Natural killer cell treated with Interleukin-12 subunit alpha and Interleukin-12 subunit beta and Interleukin-15 and Interleukin-18, amount 100 ng/mL, for 72 hours (primary cell): ENCODE measurements at places on chromosomes 16 and 17. TPM values are rescaled to one million over a fixed set of nuclear protein-coding genes. Genes with fewer than 3 reads are reported as not detected.

The GPR179 gene
- 0.10 TPM for total RNA-seq

The GP1BA gene
- not detected for total RNA-seq

The SSTR5 gene
- not detected for total RNA-seq

The SRP68 gene
- total RNA-seq = 98.4 TPM

The GJD3 gene
- not detected for total RNA-seq

The ANKFN1 gene
- not detected for total RNA-seq

The C16orf96 gene
- not detected for total RNA-seq

The TEKT5 gene
- total RNA-seq = 0.28 TPM

The CIITA gene
- 13.3 TPM for total RNA-seq

The MILR1 gene
- total RNA-seq = 5.0 TPM

The TMEM219 gene
- total RNA-seq = 44.3 TPM

The GPR142 gene
- total RNA-seq = not detected

GRCh38 chr16:71542377-71542776 lies 16.2 kb downstream of the CHST4 start:
- DNase-seq = peak; percentile 70

DNA sequence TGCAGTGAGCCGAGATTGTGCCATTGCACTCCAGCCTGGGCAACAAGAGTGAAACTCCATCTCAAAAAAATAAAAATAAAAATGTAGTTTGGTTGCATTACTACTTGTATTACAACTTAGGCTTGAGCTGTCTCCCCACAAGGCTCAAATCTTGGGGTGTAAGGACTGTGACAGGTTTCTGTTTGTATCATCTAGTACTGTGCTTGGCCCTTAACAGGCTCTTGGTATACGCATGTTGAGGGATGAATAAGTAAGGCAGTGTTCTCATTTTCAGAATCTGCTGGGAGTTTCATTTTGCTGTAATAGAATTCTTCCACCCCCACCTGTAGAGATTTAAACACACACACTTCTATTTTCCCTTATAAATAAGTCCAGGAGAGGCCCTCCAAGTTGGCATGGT lies 289.4 kb upstream of the EEF2KMT start:
- DNase-seq = no peak

GRCh38 chr17:70780031-70780430 lies 610.7 kb downstream of the KCNJ2 start:
- DNase-seq = no peak

- no peak for DNase-seq
Measured at GRCh38 chr16:3907586-3907985, 27.1 kb upstream of the CREBBP start.

GRCh38 chr16:19733551-19733950 lies 15.5 kb downstream of the IQCK start:
- DNase-seq = no peak

GRCh38 chr17:76732734-76733617 lies 4.2 kb downstream of the SRSF2 start:
- no peak for DNase-seq

DNA sequence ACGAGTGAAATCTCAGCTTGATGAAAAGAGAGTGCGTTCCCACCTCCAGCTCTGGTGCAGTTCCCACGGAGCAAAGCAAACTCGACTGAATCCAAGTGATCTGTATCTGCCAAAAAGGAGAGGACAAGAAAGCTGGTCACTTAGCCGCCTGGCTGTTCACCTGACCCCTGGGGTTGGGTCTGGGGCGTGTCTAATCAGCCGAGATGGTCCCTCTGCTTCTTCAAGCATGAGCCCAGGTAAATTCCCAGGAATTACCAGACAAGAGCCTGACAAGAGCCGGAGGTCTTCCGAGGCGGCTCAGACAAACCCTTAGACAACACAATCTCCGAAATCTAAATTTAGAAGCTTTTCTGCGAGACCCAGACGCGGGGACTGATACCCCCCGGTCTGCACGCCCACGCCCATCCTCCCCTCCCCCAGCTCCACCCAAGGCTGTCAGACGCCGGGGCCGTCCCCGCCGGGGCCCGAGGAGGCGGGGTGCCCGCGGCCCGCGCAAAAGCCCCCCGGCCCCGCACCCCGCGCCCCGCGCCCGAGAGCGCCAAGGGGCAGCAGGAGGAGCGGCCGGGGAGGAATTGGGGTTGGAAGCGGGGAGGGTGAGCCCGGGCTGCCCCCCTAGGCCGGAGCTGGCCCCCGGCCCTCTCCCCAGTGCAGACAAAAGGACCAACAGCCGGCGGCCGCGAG lies 674 bp downstream of the ZNF821 start:
- DNase-seq = peak; percentile 72

DNA sequence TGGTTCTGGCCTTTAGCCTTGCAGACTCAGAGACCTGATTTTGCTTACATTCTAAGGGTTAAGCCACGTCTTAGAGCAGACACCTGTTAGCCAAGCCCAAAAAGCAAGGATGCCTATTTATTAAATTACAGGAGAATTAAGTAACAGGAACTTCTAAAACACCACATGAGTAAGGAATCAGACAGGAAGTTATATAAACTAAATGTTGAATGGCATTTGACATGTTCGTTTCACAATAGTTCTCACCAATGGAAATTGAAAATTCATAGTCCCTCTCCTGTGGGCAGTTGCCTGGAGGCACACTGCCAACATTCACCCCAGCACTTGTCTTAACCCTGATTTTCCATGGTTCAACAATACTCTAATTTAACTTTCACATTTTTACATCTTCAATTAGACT lies 9.0 kb downstream of the KRTAP9-7 start:
- DNase-seq = no peak

- no peak for DNase-seq
Measured at GRCh38 chr17:36152639-36153120, 23.8 kb downstream of the TBC1D3B start.

DNA sequence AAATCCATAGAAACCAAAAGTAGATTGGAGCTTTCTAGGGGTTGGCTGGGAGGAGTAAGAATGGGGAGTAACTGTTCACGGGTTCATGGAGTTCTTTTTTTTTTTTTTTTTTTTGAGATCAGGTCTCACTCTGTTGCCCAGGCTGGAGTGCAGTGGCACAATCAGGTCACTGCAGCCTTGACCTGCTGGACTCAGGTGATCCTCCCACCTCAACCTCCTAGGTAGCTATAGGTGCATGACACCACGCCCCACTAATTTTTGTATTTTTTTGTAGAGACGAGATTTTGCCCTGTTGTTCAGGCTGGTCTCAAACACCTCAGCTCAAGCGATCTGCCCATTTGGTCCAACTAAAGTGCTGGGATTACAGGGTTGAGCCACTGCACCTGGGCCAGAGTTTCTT lies 1.5 kb downstream of the NMRAL1 start:
- DNase-seq = no peak

- no peak for DNase-seq
Measured at GRCh38 chr16:48435906-48436305, 50.7 kb upstream of the SIAH1 start.

DNA sequence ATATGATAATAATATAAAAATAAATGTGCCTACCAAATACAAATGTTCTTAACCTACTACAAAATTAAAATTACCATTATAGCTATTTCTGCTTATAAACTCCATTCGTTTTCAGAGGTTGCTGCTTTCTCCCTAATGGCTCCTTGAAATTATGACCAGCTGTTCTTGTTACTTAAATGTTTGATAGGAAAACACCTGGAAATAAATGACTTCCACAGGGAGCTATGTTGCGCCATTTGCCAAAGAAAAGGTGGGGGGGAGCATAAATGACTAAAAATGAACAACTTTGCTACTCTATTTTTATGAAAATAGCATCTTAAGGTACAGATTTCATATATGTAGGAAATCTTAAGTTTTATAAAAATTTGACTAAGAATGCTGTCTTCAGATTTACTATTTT lies 157.5 kb upstream of the MON1B start:
- DNase-seq = no peak

- DNase-seq = no peak
Measured at GRCh38 chr17:73099511-73099910, 7.0 kb upstream of the SLC39A11 start.

- DNase-seq = peak; percentile 1
Measured at GRCh38 chr16:89687092-89687940, 827 bp downstream of the CDK10 start.

GRCh38 chr17:45224671-45225050 lies 3.0 kb downstream of the FMNL1 start:
- no peak for DNase-seq

GRCh38 chr16:229731-230281 lies 557 bp upstream of the LUC7L start:
- DNase-seq = no peak

DNA sequence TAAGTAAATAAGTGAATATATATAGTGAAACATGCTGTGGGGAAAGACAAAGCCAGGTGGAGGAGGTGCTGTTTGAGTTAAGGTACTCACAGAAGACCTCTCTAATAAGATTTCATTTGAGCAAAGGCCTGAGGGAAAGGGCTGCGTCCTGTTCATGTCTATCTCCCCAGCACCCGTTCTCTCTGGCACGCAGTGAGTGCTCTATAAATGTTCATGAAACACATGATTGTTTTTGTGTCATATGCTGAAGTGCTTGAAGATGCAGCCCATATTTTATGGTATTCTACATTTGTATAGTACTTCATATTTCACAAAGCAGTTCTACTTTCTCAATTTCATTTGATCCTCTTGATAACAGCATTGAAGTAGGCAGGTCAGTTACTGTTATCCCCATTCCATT lies 990 bp downstream of the VWA3A start:
- DNase-seq = no peak

- DNase-seq = no peak
Measured at GRCh38 chr16:22217890-22218730, 12.0 kb downstream of the EEF2K start.

DNA sequence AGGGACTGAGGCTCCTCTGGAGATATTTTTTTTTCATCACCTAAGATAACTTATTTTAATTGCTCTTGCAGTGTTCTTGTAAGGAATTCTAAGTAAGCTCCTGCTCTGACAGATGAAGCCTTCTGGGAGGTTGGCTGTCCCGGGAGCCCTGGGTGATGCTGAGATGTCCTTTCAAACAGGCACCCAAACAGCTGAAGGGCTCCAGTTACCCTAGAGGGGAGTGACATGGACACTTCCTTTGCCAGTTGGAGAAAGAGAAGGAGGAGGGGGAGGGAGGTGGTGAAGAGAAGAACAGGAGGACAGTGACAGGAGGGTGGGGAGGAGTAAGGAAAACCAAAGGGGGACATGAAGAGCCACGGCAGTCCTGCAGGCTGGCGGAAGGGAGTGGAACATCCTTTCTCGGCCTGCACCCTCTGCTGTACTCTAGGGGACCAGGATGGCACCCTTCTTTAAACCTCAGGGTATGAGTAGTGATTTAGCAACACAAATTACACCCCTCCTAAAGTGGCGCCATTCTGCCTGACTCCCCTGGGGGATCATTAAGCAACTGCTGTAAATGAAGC lies 51.8 kb downstream of the MYH3 start:
- no peak for DNase-seq

- DNase-seq = no peak
Measured at GRCh38 chr16:10834130-10834529, 15.5 kb upstream of the TVP23A start.

DNA sequence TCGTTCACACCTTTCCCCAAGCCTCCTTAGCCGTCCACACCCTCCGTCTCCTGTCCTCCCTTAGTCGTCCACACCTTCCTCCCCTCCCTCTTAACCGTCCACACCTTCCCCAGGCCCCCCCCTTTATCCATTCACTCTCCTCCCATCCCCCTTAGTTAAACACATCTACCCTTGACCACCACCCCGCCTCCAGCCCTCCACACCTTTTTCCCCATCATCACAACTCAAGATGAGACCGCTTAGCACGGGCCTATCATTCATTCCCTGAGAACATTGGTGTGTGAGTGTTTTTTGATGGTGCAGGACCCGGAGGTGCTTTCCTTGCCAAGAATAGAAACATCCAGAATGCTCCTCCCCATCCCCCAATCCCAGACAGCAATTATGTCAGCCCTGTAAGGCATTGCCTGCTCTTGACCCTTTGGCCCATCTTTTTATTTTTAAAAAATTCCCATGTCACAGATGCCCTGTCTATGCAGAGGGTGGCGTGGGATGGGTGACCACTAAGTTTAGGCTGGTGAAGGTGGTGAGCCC lies 1.4 kb downstream of the TENT4B start:
- DNase-seq = no peak

DNA sequence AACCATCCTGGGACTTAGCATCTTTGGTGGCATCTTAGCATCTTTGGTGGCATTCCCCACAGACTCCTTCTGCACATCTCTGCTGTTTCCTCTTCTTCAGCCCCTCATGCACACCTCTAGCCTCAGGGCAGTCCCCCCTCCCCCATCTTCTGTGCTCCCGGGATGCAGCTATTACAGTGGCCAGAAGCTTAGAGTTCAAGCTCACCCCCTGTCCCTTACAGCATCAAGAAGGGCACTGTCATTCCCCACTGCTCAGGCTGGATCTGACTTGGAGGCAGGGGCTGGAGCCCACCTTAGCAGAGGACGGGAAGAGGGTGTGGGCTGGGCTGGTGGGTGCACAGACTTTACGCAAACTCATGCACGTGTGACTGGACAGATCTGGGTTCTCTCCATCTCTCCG lies 650 bp downstream of the EPN3 start:
- DNase-seq = no peak

DNA sequence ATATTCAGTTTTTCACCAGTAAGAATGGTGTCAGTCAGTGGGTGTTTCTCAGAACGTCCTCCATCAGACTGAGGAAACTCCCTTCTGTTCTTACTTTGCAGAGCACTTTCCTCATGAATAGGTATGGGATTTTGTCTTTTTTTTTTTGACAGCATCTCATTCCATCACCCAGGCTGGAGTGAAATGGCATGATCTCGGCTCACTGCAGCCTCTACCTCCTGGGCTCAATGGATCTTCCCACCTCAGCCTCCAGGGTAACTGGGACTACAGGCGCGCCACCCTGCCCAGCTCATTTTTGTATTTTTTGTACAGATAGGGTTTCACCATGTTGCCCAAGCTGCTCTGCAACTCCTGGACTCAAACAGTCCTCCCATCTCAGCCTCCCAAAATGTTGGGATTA lies 130.3 kb downstream of the ZNF778 start:
- no peak for DNase-seq
